ENCODE measurements at places on chromosomes 3 and 15.
A peak's percentile ranks its signal among the peaks of the same experiment; 100 is the strongest.

GRCh38 chr15:100484443-100484842 lies 44.3 kb downstream of the CERS3 start:
- DNase-seq: no peak

- no peak for DNase-seq
Observed at GRCh38 chr15:80242132-80242769, 9.8 kb downstream of the CTXND1 start.

DNA sequence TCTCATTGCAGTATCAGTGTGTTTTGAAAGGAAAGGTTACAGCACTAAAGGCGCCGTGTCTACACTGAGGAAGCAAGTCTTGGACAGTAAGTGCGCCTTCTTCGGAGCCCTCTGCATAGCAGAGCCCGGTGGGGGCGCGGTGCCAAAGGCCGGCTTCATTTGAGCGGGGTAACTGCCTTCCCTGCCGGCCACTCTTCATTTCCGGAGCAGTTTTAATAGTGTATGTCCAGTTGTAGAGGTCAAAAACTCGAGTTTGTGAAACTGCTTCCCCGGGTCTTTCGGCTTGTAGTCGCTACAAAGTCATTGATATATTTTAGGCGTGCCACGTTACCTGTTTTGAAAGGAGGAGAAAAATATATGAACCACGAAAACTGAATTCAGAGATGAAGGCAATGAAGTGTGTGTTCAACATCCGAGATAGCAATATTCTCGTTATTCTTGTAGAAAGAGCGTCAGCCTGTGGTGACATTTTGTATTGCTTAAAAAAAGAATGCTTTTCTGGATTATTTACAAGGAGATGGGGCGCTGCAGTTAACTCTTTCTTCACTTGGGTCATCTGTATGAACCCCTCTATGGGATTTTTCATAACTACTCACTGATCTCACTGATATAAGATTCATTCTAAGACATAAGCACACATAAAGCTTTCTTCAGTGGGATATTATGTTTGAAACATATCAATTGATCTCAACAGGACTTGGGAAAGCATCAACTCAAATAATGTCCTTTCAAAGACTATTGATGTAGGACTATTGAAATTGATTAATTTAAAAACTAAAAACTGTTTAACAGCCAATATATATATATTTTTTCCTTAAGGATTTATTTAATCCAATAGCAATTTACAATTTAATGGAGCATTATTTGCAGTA lies 3.0 kb downstream of the ALCAM start:
- peak; percentile 66 for DNase-seq

DNA sequence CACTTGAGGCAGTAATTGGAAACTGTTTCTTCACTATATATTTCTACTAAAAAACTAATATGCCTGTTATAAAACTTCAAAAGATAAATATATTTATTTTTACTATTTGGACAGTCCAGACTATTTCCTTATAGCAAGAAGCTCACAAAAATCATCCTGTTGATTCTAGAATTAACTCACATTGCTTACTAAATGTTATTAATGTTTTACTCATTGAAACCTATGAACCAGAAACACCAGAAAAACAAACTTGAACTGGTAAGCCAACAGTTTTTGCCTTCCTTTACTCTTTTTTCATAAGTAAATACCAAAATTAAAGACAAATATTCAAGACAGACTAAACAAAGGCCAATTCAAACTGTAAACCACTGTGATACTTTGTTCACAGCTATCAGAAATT lies 26.4 kb downstream of the TOMM70 start:
- no peak for DNase-seq

Data from foreskin keratinocyte (primary cell).